ENCODE measurements at places on chromosomes 11 and 22.

DNA sequence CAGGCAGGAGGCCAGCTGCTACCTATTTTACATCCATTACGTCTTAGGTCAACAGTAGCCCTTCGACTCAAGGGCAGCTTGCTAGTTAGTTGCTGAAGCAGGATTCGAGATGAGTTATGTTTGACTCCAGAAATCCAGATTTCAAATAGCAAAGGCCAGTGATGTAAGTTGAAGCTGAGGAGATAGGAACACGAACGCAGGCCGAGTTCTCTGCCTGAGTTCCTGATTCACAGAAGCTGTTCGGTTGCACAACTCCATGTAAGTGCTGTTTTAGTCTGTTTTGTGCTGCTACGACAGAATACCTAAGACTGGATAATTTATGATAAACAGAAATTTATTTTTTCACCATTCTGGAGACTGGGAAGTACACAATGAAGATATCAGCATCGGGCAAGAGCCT lies 111.2 kb downstream of the SLC1A2 start:
- no peak for DNase-seq

- no peak for DNase-seq
Observed at GRCh38 chr11:69530278-69531070, 49.0 kb downstream of the LINC01488 start.

DNA sequence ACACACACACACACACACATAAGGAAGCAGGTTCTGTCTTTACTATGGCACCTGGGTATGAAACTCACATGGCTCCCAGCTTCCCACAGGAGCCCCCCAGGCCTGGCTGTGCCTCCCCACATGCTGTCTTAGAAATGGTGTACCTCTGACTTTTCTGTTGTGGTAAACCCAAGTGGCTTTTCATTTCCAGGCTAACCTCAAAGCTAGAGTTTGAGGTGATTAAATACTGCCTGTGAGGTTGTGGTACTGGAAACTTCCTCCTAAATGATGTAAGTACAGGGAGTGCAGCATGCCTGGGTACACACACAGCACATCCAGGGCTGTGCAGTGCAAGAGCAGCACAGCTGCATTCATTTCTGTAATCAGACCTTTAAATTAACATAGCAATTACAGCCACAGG lies 34.4 kb downstream of the ME3 start:
- no peak for DNase-seq

- no peak for DNase-seq
Observed at GRCh38 chr11:77123591-77123990, 4.5 kb upstream of the MYO7A start.

GRCh38 chr11:93051186-93051585 lies 81.7 kb downstream of the MTNR1B start:
- DNase-seq, result no peak

GRCh38 chr11:16404781-16405285 lies 48.5 kb upstream of the SOX6 start:
- DNase-seq, result no peak
